ENCODE measurements at places on chromosomes 1 and 21.

DNA sequence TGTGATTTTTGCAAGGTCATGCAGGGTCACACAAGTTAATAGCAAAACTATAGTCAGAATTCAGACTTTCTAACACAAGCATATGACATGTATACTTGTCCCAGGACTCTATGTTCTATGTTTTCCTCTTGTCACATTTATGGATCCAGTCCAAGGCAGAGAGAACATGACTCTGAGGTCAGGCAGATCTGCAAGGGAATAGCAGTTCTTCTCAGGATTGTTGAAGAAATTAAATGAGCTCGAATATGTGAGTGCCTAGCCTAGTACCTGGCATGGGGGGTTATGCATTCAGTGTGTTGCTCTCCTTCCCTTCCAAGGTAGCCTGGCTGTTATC, 9.5 kb upstream of the RPTN start:
- H3K4me3 ChIP-seq: no peak overlapping the region
- no peaks in the 10 kb centered on the region for H3K36me3 ChIP-seq
- DNase-seq: no peak

DNA sequence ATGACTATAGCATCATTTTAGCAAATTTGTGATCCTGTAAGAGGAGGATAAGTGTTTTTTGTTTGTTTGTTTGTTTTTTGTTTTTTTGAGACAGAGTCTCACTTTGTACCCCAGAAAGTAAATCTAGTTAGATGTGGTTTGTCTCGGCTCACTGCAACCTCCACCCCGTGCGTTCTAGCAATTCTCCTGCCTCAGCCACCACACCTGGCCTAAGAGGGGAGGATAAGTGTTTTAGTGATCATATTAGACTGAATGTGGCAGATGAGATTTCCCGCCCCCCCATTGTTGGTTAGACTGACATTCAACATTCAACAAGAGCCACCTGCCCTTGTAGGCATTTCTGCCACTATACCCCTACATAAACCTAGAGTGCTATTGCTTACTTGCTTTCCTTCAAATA, 98.5 kb downstream of the OSBPL9 start:
- H3K4me1 ChIP-seq: no peaks in the 10 kb centered on the region
- H3K27me3 ChIP-seq: no peaks in the 10 kb centered on the region
- H3K36me3 ChIP-seq: no peaks in the 10 kb centered on the region
- H3K4me3 ChIP-seq: no peak overlapping the region
- no peak for DNase-seq

GRCh38 chr1:211285196-211285595, 26.0 kb downstream of the RCOR3 start:
- no peak for DNase-seq
- peaks cover 90% of the 10 kb centered on the region for H3K36me3 ChIP-seq
- no peak overlapping the region for H3K4me3 ChIP-seq
- H3K27ac ChIP-seq: no peak overlapping the region

GRCh38 chr1:156648496-156648895, 6.6 kb downstream of the BCAN start:
- peaks cover 68% of the 10 kb centered on the region for H3K27me3 ChIP-seq
- DNase-seq: no peak

DNA sequence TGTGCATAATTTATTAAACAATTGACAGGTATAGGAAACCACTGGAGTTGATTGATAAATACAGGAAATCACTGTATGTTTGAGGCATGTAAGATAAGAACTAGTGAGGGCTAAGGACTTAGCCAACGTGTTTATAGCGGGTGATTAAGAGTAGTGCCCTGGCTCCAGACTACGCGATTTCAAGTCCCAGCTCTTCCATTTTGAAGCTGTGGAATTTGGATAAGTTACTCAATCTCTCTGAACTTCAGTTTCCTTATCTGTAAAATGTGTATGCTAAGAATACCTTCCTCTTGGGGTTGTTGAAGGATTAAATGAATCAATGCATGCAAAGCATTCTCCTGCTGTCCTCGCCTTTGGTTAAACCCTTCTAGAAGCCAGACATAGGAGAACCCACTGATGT, 143.3 kb upstream of the GJB5 start:
- no peaks in the 10 kb centered on the region for H3K36me3 ChIP-seq
- H3K27me3 ChIP-seq: peaks cover 8% of the 10 kb centered on the region
- no peak for DNase-seq
- H3K27ac ChIP-seq: no peak overlapping the region
- no peak overlapping the region for H3K4me3 ChIP-seq

DNA sequence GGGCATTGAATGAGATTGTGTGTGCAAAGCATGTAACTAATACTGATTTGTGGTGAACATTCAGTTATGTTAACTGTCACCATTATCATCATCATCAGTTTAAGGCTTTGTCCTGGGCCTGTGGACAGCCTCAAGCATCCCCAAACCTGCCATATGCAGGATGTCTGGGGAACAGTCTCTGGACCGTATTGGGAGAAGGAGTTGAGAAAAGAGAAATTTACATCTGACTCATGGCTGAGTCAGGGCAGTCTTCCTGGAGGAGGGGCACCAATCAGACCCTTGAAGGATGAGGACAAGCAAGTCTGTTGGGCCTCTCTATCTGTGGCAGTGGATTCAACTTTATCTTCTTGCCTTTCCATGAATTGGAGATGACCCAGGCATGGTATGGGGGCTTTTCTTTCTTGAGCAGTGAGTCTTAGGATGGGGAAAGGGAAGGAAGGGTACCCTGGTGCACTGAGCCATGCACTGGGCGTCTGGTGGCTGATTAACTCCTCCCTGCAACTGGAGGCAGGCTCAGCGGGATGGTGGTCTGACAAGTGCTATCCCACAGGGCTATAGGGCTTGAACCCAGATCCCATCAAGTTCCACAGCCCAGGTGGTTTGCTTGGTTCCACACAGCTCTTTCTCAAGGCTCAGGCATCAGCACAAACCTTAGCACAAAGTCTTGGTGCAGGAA, 2.9 kb downstream of the PADI3 start:
- DNase-seq: no peak
- no peaks in the 10 kb centered on the region for H3K36me3 ChIP-seq
- no peak overlapping the region for H3K4me3 ChIP-seq
- no peak overlapping the region for H3K27ac ChIP-seq

DNA sequence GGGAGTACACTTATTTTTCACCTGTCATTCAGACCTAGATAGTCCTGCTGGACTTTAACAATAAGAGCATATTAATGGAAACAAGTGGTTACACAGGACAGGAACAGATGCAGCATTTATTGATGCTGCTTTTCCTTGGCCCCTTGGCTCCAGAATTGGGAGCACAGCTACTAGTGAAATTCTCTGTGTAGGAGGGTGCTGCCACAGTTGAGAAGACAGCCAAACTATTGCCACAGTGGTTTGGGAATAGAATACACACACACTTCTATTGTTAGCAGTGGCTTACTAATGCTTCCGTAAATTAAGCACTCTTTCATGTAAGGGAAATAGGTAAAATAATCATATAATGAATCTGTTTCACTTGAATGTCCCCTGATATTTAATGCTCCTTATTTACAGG, 105.3 kb upstream of the TENT5C start:
- H3K36me3 ChIP-seq: peaks cover 31% of the 10 kb centered on the region
- H3K4me3 ChIP-seq: no peak overlapping the region
- no peaks in the 10 kb centered on the region for H3K27me3 ChIP-seq
- no peak overlapping the region for H3K27ac ChIP-seq
- no peak for DNase-seq

DNA sequence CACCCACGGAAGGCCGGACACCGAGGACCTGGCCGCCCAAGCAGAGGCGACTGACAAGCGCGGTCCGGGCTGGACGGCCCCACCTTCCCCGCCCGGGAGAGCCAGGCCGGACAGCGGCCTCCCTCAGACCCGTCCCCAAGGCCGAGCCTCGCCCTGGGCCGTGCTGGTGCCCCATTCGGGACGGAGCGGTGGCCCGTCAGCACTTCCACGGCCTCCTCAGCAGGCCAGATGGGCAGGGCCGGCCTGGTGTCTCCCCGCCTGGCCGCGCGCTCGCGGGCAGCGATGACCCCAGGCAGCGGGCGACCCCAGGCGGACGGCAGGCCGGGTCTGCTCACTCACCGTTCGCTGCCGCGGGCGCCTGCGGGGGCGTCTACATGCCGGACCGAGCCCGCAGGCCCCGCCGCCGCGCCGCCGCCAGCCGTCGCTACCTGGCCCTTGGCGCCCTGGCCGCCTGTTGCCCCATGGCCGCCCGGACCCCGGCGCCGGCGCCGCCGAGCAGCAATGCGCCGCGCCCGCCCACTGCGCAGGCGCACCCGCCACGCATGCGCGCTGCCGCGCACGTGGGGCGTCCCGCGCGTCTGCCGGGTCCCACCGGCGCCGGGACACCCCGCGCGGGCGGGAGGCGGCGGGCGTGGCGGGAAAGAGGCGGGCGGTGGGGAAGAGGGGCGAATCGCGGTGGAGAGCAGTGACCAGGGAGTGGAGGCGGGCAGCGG, at the start of gene NADK:
TSS of gene NADK (minus strand) at position 521 of the 713 bp plus-strand sequence. CDS start 13,064 bp downstream, outside the sequence.
- peak within 1 kb of the TSS; percentile 87 for H3K4me3 ChIP-seq
- DNase-seq: peak; percentile 78
- peaks cover 81% of the 10 kb centered on the region for H3K4me1 ChIP-seq

DNA sequence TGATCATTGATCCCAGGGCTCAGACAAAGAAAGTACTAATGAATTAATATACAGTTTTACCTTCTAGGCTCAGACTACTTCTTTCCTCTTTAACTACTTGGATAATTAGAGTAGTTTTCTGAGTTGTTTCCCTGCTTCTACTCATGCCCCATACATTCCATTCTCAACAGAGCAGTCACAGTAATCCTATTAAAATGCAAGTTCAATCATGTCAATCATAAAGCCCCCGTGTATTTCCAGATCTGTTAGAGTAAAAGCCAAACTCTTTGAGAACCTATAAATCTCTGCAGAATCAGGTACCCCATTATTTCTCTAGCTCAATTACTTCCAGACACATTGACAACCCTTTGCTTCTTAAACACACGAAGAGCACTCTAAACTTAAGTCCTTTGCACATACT, 242.1 kb upstream of the PRMT6 start:
- no peak for DNase-seq
- H3K4me3 ChIP-seq: no peak overlapping the region
- no peaks in the 10 kb centered on the region for H3K27me3 ChIP-seq
- no peaks in the 10 kb centered on the region for H3K4me1 ChIP-seq
- no peak overlapping the region for H3K27ac ChIP-seq

- DNase-seq: no peak
- no peaks in the 10 kb centered on the region for H3K36me3 ChIP-seq
- peaks cover 4% of the 10 kb centered on the region for H3K27me3 ChIP-seq
- H3K4me1 ChIP-seq: no peaks in the 10 kb centered on the region
- H3K4me3 ChIP-seq: no peak overlapping the region
Observed at GRCh38 chr1:30639881-30640452, 83.4 kb downstream of the MATN1 start.

DNA sequence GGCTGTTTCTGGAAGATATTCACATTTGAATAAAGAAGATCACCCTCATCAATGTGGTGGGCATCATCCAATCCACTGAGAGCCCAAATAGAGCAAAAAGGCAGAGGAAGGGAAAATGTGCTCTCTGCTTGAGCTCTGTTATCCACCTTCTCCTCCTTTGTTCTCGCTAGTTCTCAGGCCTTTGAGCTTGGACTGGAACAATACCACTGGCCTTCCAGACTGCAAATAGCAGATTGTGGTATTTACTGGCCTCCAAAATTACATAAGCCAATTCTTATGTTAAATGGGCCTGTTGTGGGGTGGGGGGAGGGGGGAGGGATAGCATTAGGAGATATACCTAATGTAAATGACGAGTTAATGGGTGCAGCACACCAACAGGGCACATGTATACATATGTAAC, 219.3 kb downstream of the C1orf94 start:
- no peak overlapping the region for H3K27ac ChIP-seq
- H3K36me3 ChIP-seq: no peaks in the 10 kb centered on the region
- no peak overlapping the region for H3K4me3 ChIP-seq
- no peaks in the 10 kb centered on the region for H3K27me3 ChIP-seq
- DNase-seq: no peak
- H3K4me1 ChIP-seq: no peaks in the 10 kb centered on the region

GRCh38 chr21:45529785-45530422, 12.3 kb downstream of the SLC19A1 start:
- H3K4me1 ChIP-seq: peaks cover 25% of the 10 kb centered on the region
- DNase-seq: no peak
- no peaks in the 10 kb centered on the region for H3K27me3 ChIP-seq
- peaks cover 19% of the 10 kb centered on the region for H3K36me3 ChIP-seq
- H3K27ac ChIP-seq: no peak overlapping the region

- peak; percentile 66 for DNase-seq
- no peaks in the 10 kb centered on the region for H3K36me3 ChIP-seq
- H3K4me1 ChIP-seq: no peaks in the 10 kb centered on the region
- no peaks in the 10 kb centered on the region for H3K27me3 ChIP-seq
Observed at GRCh38 chr1:78237364-78237916, 191.7 kb downstream of the GIPC2 start.

DNA sequence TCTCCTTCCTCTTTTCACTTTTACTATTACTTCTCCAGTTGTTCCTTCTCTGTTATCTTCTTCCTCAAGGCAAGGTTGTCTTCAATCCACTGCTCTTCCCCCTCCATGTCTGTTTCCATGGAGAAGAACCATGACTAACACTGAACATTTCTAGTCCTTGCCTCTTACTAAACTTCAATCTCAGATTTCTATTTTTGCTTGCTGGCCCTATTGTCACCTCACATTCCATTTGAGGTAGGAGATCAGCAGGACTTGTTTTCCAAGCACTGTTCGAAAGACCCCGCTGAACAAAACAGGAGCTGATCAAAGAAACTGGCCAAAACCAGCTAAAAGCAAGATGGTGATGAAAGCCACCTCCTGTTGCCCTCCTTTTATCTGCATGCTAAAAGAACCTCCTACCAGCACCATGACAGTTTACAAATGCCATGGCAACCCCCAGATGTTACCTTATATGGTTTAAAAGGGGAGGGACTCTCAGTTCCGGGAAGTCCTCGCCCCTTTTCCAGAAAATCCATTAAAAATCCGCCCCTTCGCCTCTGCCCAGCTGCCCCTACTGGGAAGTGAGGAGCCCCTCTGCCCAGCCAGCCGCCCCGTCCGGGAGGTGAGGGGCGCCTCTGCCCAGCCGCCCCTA, 22.6 kb downstream of the GON4L start:
- peaks cover 10% of the 10 kb centered on the region for H3K36me3 ChIP-seq
- H3K4me3 ChIP-seq: no peak overlapping the region
- H3K27me3 ChIP-seq: no peaks in the 10 kb centered on the region

DNA sequence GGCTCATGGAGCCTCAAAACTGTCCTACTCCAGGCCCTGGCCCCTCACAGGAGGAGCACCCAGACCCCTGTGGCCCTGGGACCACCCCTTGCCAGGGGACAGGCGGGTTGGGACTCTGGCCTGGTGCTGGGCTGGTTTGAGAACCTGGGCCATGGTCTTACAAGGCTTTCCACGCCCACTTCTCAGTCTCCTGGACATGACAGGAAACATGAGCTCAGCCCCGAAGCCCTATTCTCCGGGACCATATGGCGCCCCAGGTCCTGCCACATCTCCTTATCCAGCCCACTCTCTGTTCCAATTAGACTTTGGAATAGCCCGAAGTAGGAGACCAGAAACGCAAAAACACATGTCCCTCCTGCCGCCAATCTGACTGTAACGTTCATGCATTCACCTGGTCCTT, 47.9 kb downstream of the KCNAB2 start:
- DNase-seq: peak; percentile 25
- H3K27me3 ChIP-seq: no peaks in the 10 kb centered on the region
- H3K4me1 ChIP-seq: no peaks in the 10 kb centered on the region
